ENCODE measurements at places on chromosomes 4 and X.

GRCh38 chrX:85503258-85504158 is 124.0 kb upstream of the POF1B start:
- no peak for DNase-seq

DNA sequence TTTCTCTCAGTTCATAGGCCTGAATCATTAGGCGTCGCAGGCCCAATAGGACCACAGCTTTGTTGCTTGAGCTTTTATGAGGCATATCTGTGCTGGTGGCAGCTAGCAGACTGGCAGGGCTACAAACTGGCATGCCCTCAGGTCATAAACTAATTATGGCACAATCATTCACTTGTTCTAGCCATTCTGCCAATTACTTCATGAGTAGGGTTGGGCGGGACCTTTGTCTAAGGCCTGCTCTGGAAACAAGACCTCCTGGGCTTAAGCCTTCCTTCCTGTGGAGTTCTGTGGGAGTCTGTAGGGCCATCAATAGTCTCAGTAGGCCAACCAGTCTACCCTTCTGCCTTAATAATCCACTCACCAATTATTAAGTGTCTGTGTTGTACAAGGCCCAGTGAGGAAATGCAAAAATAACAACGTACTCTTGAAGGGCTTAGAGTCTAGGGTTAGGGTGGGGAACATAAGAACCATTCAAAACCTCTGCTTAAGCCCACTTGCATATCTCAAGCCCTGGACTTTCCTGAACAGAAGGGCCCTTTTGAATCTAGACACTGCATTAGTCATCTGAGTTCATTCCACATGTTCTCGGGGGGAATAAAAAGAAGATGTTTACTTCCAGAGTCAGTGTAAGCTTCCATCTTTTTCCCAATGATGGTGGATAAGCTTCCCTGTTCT is 44.5 kb downstream of the SHROOM4 start:
- no peak for DNase-seq

DNA sequence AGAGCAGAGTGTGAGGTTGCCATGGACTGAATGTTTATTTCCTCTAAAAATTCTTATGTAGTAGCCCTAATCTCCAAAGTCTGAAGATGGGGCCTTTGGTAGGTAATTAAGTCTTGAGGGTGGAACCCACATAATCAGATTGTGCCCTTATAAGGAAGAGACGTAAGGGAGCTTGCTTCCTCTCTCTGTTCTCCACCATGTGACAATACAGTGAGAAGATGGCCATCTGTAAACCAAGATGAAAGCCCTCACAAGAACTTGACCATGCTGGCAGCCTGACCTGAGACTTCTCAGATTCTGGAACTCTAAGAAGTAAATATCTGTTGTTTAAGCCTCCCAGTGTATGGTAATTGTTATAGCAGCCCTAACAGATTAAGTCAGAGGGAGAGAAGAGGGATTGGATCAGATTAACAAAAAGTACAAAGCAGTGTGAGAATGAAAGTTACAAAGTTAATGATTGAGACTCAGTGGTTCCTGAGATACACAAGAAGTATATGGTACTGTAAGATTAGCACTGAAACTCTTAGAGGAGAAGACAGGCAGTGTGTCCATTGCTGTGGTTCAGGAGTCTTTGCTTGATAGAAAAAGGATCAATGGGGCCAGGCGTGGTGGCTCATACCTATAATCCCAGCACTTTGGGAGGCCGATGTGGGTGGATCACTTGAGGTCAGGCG is 82.5 kb upstream of the GC start:
- no peak for DNase-seq

DNA sequence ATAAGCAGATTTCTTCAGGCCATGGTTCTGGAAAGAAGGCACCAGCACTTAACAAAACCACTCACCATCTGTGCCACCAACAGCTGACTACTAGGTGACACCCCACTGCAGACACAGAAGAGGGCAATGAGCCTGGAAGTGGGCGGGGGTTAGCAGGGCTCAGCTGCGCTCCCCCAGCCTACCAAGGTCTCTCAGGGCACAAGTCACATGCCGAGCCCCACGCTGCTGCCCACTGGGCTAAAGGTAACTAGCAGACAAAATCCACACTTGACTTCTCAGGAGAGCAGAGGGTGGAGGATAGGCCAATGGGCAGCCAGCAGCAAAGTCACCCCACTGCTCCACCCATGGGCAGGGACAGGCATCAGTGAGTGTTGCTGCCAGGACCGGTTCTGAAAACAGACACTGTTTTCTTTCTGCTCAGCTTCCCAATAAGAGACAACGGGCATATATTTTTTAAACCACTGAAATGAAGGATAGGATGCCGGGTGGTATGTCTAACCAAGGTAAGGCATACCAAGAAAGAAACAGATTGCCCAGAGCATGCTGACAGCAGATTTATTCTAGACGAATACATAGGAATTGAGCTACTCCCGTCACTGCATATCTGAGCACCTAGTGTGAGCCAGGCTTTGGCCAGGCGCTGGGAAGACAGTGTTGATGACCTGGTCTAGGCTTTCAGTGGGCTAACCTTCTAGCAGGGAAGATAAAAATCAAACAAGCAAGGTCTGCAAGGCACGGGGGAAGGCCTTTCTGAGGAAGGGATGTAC is 20.1 kb downstream of the ACSL1 start:
- DNase-seq = no peak

- DNase-seq = no peak
Measured at GRCh38 chr4:571838-572572, 4.1 kb downstream of the TMEM271 start.

DNA sequence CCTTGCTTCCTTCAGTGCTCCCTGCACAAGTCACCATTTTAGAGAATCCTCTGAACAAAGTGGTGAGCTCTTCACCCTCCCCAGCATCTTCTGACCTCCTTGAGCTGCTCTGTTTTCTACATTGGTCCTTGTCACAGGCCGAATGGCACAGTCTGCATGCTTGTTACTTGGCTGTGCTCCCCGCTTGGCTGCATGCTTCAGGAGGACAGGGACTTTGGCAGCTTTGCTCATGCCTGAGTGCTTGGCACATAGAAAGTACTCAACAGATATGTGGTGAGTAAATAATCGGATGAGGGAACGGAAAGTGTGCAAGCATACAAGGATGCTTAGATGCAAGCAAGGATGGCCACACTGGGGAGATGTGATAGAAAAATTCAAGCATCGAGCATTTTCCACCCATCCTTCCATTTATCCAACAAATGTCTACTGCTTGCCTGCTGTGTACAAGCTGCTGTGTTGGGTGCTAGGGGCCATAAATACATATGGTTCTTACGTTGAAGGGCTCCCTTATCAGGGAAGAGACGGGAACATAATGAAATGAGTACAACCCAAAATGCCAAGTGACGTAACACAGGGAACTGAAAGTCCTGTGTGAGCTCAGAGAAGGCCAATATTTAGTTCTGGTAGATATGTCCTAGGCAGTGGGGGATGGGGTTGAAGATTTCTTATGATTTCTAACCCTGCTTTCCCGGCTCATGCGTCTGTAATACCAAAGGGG is 31.2 kb downstream of the SLC2A9 start:
- no peak for DNase-seq

- DNase-seq = no peak
Measured at GRCh38 chr4:98248934-98249333, 12.2 kb upstream of the RAP1GDS1 start.

DNA sequence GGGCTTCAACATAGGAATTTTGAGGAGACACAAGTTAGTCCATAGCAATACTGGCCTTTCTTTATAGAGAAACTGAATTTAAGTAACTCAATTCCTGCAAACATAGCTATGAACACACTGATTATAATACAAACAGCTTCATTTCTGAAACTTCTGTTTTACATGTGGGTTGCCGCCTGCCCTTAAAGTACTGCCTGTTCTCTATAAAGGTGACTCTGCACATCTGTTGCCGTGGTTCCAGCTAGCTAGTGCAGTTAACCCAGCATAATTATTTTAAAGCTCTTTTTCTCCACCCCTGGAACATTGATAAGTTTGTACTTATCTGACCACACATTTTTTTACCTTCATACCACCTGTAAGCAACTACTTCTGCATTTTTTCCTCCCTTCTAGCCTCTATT is 177.6 kb downstream of the NWD2 start:
- DNase-seq = no peak

GRCh38 chrX:12973561-12974304 is 1.2 kb upstream of the TMSB4X start:
- no peak for DNase-seq

- no peak for DNase-seq
Measured at GRCh38 chr4:82728301-82728700, 70.3 kb downstream of the SCD5 start.

DNA sequence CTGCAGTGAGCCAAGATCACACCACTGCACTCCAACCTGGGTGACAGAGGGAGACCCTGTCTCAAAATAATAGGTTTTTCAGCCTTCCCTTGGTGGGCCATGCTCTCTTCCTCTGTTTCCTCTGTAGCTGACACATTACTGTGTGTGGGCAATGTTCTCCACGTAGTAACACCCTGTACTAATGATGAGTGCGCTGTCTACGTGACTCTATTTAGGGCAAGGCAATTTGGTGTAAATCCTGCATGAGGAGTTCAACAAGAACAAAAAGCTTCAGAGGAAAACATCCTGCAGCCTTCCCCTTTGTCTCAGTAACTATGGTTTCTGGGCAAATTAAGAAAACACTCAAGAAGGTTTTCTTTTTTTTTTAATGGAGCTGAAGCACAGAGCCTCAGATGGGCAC is 24.4 kb upstream of the JAKMIP1 start:
- no peak for DNase-seq

GRCh38 chr4:112473985-112474384 is 42.0 kb downstream of the NEUROG2 start:
- no peak for DNase-seq

DNA sequence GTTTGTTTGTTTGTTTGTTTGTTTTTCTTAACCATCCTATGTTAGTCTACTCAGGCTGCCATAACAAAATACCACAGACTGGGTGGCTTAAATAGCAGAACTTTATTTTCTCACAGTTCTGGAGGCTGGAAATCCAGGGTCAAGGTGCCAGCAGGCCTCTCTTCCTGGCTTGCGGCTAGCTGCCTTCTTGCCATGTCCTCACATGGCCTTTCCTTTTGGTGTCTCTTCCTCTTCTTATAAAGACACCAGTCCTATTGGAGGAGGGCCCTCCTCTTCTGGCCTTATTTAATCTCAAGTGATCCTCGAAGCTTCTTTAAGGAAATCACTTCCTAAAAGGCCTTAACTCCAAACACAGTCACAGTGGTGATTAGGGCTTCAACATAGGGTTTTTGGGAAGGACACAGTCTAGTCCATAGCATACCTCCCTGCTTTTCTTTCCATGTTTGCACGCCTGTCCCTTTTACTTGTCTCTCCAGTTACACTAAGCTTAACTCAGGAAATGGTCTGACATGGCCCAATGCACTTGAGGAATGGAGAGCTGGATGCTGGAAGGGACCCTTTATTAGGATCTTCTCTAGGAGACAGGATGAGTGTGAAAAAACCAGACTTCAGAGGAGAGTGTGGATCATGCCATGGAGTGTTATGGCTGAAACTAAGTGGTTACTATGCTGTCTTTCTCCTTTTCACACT is 36.0 kb upstream of the MGST2 start:
- DNase-seq = no peak

DNA sequence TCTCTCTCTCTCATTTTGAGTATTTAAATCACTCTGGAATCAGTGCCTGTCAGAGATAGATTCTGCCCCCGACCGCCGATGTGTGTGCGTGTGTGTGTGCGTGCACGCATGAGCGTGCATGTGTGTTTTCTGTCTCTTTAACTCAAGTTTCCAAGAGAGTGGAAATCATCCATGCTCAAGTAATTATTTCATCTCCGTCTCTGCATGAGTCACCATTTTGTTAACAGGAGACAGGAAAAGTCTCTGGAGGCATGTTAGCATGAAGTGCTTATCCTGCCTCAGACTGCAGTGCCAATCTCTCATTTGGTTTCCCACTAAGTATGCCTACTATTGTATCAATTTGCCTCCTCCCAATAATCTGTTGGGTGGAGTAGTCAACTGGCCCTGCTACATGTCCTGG is 182.9 kb upstream of the NHS start:
- DNase-seq = no peak

DNA sequence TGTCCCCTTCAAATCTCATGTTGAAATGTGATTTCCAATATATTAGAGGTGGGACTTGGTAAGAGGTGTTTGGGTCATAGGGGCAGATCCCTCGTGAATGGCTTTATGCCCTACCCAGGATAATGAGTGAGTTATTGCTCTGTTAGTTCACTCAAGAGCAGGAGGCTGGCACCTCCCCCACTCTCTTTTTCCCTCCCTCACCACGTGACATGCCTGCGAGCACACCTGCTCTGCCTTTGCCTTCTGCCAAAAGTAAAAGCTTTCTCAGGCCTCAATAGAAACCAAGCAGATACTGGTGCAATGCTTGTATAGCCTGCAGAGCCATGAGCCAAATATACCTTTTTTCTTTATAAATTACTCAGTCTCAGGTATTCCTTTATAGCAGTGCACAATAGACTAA is 286.3 kb upstream of the UGT8 start:
- DNase-seq = no peak

DNA sequence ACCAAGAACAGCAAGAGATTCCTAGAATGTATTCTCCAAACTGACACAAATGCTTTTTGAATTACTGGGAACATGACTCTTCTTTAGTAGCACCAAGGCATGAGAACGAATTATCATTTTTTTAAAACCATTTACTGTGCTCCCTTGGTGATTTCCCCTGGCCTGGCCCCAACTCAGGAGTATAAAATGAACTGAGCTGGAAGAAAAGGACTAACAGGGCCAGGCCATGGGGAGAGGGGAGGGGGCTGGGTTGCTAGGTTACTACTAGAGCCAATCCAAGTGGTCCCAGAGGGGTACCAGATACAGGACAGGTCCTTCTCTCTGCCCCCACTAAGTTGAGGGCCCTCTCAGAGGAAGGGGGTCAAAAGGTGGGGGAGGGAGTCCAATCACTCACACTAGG is 23.1 kb downstream of the SASH3 start:
- no peak for DNase-seq

- DNase-seq = peak; percentile 35
Measured at GRCh38 chrX:103831803-103832544, at the start of gene RAB9B. TSS of gene RAB9B (minus strand) at chrX:103832257. CDS start at chrX:103825784, 6,473 bp downstream.

DNA sequence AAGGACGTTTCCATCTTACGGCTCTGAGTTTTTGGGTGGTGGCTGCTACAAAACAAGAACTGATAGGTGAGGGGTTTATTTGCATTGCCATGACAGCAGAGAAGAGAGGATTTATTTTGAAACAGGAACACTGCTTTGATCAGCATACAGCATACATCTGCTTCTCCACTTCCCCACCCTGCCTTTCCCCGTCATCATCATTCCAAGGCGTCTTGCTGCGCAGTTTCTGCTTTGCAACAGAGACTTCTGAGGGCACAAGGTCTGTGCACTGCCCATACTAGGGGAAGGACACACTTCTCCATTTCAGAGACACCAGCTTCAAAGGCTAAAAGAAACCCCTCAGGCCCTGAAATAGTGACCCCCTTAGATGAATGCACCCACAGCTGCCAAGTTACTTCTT is 19.1 kb downstream of the STARD8 start:
- no peak for DNase-seq
